ENCODE measurements at places on chromosomes 12 and 14.

GRCh38 chr12:129873833-129874208 is 30.0 kb downstream of the TMEM132D start:
- no peak for DNase-seq

DNA sequence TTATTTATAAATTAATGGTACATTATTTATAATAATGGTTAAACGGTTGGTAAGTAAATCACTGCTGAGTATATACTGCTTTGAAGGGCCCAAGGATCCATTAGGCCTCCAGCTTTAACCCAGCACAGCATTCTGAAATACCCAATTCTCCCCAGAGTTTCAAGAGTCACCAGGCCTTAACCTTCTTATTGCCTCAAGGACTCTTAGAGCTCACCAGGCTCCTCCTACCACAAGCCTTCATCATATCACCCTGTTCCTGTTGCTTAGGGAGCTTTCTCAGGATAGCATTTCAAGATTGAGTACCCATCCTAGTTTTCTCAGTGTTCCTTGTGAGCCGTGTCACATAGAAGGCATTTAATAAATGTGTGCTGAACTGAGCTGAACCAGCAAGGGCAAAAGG is 242.5 kb downstream of the FBXL14 start:
- no peak for DNase-seq

- no peak for DNase-seq
These were observed 8.8 kb downstream of the ART4 start for GRCh38 chr12:14834509-14834908.

GRCh38 chr14:100398044-100398443 is 74.9 kb downstream of the SLC25A47 start:
- no peak for DNase-seq

GRCh38 chr14:35847636-35848035 is 21.5 kb downstream of the BRMS1L start:
- no peak for DNase-seq

DNA sequence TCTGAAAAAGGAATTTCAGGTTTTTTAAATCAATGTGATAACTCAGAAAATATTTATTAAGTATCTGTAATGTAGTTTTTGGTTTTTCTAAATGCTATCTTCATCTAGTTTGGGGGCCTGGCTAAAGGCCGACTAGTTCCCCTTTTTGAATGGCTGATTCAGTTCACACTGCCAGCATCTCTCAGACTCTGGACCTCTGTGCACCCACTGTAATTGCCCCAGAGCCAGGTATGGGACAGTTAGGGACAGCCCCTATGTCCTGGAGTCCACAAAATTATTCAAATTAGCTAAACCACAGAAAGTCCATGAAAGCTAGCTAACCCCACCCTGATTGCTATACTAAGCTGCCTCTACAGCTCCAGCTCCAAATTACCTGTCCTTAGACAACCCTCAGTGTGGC is 49.1 kb upstream of the RGS6 start:
- DNase-seq = no peak

GRCh38 chr12:62604871-62605270 is 138.2 kb downstream of the MON2 start:
- no peak for DNase-seq

GRCh38 chr12:53053218-53054111 is 3.6 kb downstream of the TNS2 start:
- DNase-seq = no peak

Data from amniotic stem cell (primary cell).